RPMI8226 (cell line): ENCODE measurements at places on chromosomes 5 and 9.

DNA sequence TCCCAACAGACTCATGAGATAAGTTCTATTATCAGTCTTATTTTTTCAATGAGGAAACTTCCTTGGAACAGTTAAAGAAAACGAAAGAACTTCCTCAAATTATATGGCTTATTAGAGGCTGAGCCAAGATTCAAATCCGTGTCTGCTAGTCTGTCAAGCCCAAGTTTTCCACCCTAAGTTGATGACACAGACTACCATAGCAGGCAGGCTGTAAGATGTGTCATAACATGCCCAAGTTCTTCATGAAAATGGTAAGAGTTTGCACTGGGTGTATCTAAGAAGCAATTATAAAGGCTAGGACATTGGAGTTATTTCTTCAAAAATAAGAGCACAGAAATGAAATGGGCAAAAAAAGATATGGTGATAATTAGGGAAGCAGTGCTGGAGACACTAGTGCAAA lies 634.5 kb downstream of the BRINP1 start:
- no peak for DNase-seq

- DNase-seq = no peak
These were observed 88.5 kb downstream of the TTLL11 start for GRCh38 chr9:122004589-122004988.

DNA sequence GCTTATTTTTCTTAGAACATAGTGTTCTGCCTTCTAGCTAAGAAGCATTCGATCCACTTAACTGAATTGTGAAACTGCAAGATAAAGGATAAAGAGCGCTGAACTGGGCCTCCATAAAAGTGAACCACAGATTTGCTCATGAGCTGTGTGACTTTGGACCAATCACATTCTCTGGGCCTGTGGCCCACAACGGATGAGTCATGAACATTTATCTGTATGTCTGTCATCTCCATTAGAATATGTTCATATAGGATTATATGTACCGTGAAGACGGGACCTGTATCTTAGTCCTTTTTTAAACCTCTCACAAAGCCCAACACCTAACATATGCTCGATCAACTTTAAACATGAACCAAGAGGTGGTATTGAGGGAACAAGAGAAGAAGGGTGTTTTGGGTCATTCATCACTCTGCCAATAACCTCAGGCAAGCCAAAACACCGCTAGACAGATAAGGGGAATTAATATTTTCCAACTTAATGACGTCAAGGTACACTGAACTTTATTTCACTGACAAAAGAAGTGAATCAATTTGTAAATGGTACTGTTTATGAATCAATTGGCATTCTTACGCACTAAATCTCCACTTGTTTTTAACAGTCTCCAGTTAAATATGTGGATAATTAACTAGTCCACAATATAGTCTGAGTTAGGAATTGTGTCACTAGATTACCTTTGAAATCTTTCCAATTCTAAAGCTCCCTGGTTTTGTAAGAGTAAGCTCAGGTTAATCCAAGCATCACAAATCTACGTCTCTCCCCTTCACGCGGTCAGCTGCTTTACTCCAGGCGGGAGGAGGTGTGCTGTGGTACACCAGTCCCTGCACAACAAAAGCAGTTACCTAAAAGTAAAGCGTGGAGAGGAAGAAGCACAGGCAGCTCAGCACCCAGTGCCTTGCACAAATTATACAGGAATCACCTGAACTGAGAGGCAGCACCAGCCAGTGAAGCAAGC lies 1.6 kb downstream of the TMEM245 start:
- DNase-seq = peak; percentile 25

- DNase-seq = no peak
These were observed 74.7 kb downstream of the PPARGC1B start for GRCh38 chr5:149804478-149805450.

DNA sequence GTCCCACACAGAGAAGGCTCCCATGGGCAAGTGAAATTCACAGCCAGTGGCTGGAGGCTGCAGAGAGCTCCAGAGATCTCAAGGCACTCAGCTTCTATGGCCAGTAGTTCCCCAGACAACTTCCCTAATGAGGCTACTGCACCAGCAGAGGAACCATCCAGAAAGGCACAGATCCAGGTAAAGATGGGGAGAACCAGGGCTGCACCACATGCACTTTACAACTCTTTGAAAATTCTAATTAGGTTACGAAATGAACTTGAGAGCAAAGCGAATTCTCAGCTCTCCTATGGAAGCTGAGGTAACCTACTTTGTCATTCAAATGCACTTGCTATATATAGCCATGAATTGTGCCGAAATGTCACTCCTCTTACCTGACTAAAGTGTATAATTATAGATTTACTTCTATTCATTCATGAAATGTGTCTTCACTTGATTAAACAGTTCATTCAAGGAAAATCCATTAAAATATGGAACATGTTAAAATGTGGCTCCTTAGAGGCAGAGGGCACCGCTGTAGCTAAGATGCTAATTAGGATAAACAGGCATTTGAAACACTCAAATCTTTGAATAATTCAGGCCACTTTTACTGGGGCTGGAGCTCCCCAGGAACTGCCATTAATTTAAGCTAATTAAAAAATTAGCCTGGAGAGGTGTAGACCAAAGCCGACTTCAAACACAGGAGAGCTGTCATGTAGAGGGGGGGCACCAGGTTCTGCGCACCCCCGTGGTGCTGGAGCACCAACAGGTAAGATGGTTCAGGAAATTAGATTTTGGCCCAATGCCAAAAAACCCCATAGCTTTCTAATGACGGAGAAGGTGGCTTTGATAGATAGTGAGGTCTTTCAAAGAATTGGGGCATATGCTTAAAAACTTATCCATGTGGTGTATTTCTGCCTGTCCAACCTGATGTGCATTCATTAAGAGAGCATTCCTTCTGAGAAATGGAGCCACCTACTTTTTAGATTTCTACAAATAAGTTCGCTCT lies 204.1 kb downstream of the GABBR2 start:
- no peak for DNase-seq

DNA sequence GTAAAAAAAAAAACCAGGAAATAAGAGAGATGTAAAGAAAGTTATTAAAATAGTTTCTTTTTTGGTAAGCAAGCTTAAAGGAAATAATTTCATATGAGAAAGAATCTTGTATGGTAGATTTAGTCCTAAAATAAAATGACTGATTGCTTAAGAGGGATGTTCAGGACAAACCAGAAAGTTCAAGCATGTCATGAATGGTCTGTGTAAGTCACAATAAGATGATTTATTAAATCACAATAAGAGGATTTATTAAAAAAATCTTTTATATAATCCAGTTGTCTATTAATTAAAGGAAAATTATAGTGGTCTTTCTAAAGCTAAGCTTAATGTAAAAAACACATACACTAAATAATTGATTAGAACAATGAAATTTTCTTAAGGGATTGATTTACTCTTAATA lies 91.8 kb upstream of the OR13F1 start:
- no peak for DNase-seq

DNA sequence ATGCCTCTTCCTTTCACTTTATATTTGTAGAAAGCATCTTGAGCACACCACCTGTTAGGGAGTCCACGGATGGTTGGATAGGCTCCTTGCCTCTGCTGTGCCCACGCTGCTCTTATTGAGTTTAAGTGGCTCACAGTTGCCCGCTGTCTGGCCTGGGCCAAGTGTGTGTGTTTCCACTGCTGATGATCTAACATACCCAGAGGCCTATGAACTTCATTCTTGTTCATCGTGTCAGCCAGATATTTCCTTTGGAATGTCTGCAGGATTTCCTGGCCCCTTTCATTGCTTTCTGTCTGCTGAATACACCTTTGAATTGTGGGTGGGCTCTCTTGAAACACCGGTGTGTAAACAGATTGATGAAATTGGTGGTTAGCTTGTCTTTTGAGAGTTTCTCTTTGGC lies 46.6 kb downstream of the MVB12B start:
- DNase-seq = no peak

GRCh38 chr9:38195737-38196161 lies 126.7 kb upstream of the SHB start:
- DNase-seq = no peak

DNA sequence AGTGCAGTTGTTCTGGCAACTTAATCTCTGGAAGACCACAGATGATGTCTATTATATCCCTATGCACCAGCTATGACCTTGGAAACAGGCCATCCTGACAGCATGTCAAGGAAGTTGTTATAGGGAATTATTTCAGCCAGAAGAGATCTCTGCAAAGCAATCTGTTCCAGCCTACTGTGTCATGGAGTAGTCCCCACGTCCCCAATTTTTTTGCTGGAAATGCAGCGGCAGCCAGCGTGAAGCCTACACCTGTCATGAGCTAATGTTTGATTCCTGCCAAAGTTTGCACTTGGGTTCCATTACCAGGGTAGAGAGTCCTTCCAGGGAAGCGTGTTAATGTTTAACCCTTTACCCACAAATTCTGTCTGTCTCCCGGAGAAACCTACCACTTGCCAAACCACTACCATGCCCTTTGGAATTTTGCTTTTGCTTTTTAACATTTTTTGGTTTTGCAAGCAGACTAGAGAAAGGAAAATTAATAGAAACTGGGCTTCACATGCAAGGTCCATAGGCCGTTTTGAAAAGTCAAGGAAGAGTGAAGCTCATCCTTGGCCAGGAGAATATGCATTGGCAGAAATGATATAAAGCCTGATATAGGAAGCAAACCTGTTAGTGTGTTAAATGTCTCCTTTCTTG lies 174.9 kb upstream of the SPRY4 start:
- DNase-seq = no peak

- no peak for DNase-seq
These were observed 97.7 kb downstream of the NPR3 start for GRCh38 chr5:32808783-32809182.

DNA sequence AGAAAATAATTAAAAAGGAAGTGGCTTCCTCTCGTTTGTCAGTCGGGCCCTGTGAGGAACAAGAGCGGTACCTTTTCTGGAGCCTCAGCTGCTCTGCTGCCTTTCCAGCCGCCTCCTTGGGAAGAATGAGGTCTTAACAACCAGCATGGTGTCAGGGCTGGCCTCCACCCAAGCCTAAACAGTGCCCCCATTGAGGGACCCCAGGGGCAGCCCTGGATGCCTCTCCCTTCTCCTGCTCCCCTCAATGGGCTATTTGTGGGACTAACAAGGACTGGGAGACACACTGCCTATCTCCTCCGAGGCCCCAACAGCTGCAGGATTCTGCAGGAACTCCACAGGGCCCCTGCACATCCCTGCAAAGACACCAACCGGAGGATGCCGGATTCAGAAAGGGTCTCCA lies 155.4 kb upstream of the MAP3K1 start:
- DNase-seq = no peak

GRCh38 chr5:178312880-178313282 lies 80.3 kb upstream of the PHYKPL start:
- DNase-seq = no peak
